ENCODE measurements at places on chromosomes 3 and 15. TPM values are rescaled to one million over a fixed set of nuclear protein-coding genes. Genes with fewer than 3 reads are reported as not detected.

DNA sequence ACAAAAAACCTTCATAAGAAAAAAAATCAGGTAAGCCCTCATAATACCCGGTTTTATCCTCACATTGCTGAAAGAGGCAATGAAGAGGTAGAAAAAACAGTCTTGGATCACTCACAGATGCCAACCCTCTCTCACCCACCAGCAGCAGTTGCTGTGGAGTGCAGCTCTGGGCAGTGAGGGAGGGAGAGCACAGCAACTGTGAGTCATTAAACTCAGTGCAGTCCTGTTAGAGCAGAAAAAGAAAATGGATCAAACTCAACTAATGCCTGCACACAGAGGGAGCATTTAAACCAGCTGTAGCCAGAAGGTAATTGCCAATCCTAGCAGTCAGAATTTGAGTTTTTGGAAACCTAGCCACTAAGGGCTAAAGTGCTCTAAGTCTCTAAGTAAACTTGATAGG is 1050.6 kb upstream of the ALCAM start:
- DNase-seq: no peak

DNA sequence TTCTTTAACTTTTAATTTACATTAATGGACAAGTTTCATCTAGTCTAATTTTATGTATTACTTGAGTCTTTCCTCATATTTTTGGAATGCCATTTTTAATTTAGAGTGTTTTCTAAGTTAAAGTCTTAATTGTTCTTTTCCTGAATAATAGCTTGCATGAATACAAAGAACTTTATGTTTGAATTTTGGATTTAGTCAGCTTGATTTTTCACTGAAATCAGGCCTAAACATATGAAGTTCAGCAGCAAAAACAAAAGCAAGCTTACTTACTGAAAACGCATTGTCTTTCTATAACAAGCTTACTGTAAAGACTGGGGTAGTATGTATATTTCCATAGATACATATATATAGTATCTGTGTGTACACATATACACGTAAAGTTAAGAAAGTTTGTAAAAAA is 126.0 kb downstream of the ZBTB20 start:
- DNase-seq: no peak

GRCh38 chr3:176286476-176287085 is 910.7 kb downstream of the TBL1XR1 start:
- DNase-seq: no peak

NUP210 gene
- 9.8 TPM for polyA plus RNA-seq

DNA sequence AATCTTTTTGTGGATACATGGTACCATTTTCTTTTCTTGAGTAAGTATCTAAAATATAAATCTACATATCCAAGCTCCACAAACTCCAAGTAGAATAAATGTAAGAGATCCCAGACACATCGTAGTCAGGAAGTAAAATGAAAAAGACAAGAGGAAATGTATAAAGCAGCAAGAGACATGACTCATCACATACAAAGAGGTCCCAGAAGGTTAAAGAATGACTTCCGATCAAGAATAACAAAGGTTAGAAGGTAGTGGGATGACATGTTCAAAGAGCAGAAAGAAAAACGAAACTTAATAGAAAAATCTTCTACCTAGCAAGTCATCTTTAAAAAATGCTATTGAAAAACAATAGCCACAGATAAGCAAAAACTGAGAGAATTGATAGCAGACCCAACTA is 705.8 kb downstream of the NR2F2 start:
- no peak for DNase-seq

TTBK2 gene
- polyA plus RNA-seq: 2.9 TPM

DBR1 gene
- 6.2 TPM for polyA plus RNA-seq

All from lung (tissue), 17 donors.